NCI-H1436 treated with DMSO at 0.1 percent for 48 hours (cell line): ENCODE measurements at places on chromosomes 5 and 9.

GRCh38 chr9:14079440-14079839 lies 234.5 kb downstream of the NFIB start:
- DNase-seq = no peak

- no peak for DNase-seq
Measured at GRCh38 chr5:72286798-72287197, 33.2 kb downstream of the MRPS27 start.

GRCh38 chr5:5139336-5139776 lies 774 bp upstream of the ADAMTS16 start:
- DNase-seq = no peak

- no peak for DNase-seq
Measured at GRCh38 chr5:132176521-132176945, 51.1 kb downstream of the P4HA2 start.

GRCh38 chr5:171961117-171961516 lies 45.3 kb downstream of the FBXW11 start:
- DNase-seq = no peak

DNA sequence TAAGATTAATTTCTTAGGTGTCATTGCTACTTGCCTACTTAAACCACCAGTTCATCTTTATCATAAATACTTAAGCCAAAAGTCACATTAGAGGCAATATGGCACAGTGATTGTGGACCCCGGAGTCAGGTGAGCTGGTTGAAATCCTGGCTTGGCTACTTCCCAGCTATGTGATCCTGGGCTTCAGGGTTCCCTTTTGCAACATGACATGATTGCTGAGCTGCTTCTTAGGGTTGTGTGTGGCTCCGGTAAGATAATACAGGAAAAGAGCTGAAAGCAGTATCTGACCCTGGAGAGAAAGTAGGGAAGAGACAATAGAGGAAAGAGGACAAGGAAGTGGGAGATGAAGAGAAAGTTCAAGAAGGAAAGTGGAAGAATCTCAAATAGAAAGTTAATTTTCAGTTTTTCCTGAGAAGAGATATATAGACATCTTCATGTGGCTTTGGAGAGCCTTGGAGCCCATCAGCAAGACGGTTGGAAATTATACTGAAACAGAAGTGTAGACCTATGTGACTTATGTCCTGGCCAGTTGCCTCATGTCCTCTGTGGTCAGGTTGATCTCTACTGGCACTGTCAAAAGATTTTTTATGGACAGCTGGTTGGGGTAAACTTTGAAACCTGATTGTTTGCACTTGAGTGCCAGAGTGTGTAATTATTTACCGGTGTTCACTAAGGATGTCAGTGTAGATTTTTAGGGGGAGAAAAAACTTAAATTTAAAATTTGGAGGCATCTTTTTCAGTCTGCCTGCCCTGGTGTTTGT lies 93.2 kb downstream of the GHR start:
- DNase-seq = no peak

- DNase-seq = no peak
Measured at GRCh38 chr9:1272488-1272887, 222.3 kb downstream of the DMRT2 start.

DNA sequence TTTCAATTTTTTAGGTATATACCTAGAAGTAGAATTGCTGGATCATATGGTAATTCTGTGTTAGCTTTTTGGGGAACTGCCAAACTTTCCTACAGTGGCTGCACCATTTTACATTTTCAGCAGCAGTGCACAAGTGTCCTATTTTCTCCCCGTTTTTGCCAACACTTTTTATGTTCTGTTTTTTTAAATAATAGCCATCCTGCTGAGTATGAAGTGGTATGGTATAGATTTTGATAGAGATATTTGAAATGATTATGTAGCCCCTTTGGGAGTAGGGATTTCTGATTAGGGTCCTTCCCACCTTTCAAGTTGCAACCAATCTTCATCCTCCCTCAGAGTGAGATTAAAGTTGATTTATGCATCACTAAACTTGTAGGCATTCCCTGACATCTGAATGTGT lies 76.5 kb downstream of the ARHGEF28 start:
- DNase-seq = no peak

DNA sequence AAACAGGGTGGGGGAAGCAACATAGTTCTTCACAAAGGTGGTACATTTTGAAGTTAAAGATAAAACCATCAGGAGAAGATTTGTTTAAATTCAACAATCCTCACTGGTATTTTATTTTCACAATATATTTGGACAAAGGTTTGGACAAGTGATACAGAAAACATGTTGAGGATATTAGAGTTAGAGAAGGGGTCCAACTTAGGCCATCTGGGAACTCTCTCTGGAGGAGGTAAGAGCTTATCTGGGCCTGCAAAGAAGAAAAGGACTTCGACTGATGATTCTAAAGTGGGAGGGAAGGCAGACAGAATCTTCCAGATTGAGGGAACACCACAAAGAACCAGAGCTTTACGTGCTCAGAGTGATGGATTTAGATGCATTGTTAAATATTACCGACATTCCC lies 58.5 kb downstream of the SGCD start:
- no peak for DNase-seq
